ENCODE measurements at places on chromosomes 4 and X. TPM values are rescaled to one million over a fixed set of nuclear protein-coding genes. Genes with fewer than 3 reads are reported as not detected.

Gene FDCSP
- not detected for total RNA-seq

Gene DNAAF6
- total RNA-seq: not detected

Gene ANXA5
- total RNA-seq: 1,015 TPM

Gene RAB41
- total RNA-seq: not detected

Gene PDGFC
- total RNA-seq: 31.6 TPM

Gene MAGEB10
- not detected for total RNA-seq

Gene GPR82
- not detected for total RNA-seq

Gene GAGE1
- under 0.01 TPM for total RNA-seq

Gene TLR3
- 2.0 TPM for total RNA-seq

All from smooth muscle cell of bladder (primary cell).